ENCODE measurements at places on chromosomes 4 and X. TPM values are rescaled to one million over a fixed set of nuclear protein-coding genes. Genes with fewer than 3 reads are reported as not detected.

ZNF275 gene
- total RNA-seq = 5.8 TPM

PDE6B gene
- total RNA-seq = 1.3 TPM

MAML3 gene
- total RNA-seq = 0.37 TPM

NEUROG2 gene
- total RNA-seq = not detected

RXFP1 gene
- total RNA-seq = 5.6 TPM

MTM1 gene
- 7.5 TPM for total RNA-seq

SLC7A11 gene
- 69.1 TPM for total RNA-seq

CLCN4 gene
- total RNA-seq = 2.5 TPM

NONO gene
- 421 TPM for total RNA-seq

ADGRG4 gene
- total RNA-seq = not detected

CHRNA9 gene
- total RNA-seq = 0.14 TPM

VCX2 gene
- total RNA-seq = not detected

SCRG1 gene
- total RNA-seq = 0.85 TPM

CABS1 gene
- total RNA-seq = not detected

PAGE2 gene
- total RNA-seq = 0.71 TPM

MUC7 gene
- not detected for total RNA-seq

APELA gene
- total RNA-seq = not detected

KLHL5 gene
- 230 TPM for total RNA-seq

EMCN gene
- under 0.01 TPM for total RNA-seq

CT47B1 gene
- total RNA-seq = not detected

UGT8 gene
- not detected for total RNA-seq

CTAG1B gene
- total RNA-seq = not detected

GC gene
- total RNA-seq = not detected

CD38 gene
- total RNA-seq = 0.14 TPM

RTL9 gene
- total RNA-seq = 0.14 TPM

ADH6 gene
- not detected for total RNA-seq

GRIA3 gene
- 2.0 TPM for total RNA-seq
